ENCODE measurements at places on chromosomes 2 and 18.

- no peak for DNase-seq
Measured at GRCh38 chr18:67726882-67727281, 210.4 kb upstream of the DSEL start.

- no peak for DNase-seq
Measured at GRCh38 chr2:239800785-239801386, 224.3 kb downstream of the NDUFA10 start.

DNA sequence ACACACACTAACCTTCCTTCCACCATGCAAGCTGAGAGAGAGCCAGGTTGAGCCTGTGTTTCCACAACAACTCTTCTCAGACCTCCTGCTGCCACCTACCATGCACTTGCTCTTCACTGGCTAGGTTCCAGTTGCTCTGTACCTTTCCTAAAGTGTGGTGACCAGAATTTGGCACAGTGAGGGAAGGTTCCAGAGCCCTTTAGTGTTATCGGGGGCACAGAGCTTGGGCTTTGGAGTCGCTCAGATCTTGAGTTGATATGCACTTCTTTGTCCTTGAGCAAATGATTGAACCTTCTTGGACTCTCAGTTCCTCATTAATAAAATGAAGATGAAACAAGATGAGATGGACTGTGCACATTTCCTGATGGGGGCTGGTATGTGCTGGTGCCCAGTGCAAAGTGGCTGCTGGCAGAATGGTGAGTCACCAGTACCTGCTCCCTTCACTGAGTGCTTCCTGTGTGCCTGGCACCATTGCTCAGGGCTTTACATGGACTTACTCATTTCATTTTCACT lies 47.1 kb downstream of the NEDD4L start:
- DNase-seq: no peak

GRCh38 chr2:189441709-189442074 lies 418 bp downstream of the WDR75 start:
- no peak for DNase-seq

DNA sequence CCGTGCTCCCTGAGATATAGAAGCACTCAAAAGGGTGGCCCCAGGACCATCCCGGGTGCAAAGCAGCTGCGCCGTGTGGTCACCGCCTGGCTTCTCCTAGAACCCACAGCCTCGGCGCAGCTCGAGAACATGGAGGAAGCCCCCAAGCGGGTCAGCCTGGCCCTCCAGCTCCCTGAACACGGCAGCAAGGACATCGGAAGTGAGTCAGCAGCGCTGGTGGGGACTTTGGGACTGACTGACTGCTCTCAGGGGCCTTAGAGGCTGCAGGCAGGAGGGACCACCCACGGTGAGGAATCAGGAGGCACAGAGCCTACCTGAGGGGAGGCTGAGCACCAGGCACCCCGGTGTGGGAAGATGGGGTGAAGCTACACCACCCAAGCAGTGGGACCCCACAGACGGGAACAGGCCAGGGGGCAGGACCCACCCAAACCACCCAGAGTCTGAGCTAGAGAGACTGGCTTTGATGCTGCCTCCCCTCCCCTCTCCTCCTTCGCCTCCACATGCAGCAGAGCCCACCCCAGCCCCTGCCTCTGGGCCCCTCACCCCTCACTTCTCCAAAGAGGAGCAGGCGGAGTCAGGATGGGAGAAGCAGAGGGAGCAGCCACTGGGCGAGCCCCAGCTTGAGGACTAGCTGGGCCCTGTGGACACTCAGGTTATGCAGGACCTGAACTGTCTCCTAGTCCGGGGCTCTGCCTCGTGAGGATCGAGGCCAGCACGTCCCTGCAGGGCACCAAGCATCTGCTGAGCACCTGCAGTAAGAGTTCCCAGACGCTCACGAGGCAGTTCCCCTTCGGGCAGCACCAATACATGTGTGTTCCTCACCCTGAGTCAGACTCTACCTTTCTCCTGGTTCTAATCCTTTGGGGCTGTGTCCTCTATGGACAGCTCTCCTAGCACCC lies 28.7 kb downstream of the MTERF4 start:
- DNase-seq: no peak

GRCh38 chr2:133324150-133324561 lies 244.1 kb downstream of the NCKAP5 start:
- DNase-seq: peak; percentile 31

DNA sequence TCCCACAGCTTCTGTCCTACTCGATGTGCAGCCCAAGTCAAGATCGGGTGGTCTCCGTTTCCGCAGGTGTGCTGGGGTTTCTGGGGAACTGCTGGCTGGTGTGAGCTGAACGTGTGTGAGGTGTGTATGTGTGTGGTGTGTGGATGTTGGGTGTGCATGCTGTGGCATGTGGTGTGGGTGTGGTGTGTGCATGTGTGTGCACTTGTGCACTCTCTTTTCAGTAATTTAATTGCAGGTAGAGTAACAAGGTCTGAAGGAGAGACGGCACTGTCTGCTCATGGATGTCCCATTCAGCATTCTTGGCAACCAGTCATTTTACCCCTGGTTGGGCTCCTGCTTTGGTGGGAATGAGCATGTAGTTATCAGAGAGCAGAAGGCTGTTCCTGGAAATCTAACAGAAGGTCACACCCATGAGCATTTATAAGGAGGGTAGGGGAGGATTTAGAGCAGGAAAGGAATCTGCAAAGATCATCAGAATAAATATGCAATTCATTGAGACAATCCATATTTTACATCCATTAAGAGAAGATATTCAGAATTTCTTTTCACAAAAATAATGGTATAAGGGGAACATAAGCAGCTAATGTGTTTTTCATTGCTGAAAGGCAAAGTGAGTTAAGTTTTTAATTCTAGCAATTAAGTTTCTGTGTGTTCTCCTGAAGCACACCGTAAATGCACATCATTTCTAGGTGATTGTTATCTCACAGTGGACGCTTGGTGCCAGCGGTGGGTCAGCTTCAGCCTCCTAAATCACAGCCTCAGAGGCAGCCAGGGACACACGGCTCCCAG lies 60.7 kb downstream of the ADI1 start:
- no peak for DNase-seq

DNA sequence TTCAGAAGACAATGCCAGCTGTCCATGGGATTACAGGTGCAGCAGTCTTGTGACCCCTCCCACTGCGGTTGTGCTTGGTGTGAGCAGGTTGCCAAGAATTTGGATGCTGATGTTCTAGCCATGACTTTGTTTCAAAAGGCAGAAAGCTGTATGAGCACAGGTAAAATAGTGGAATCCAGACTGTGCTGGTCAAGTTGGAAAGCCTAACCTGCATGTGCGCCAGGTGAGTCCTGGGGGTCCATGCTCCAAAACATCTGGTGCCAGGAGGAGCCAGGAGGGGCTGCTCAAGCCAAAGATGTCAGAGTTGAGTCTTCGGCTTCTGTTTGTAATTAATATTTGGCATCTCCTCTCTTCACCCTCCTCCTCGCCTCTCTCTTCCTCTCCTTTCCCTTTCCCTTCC lies 330.1 kb downstream of the MYCN start:
- no peak for DNase-seq

GRCh38 chr2:132691556-132691955 lies 21.6 kb upstream of the LYPD1 start:
- no peak for DNase-seq

DNA sequence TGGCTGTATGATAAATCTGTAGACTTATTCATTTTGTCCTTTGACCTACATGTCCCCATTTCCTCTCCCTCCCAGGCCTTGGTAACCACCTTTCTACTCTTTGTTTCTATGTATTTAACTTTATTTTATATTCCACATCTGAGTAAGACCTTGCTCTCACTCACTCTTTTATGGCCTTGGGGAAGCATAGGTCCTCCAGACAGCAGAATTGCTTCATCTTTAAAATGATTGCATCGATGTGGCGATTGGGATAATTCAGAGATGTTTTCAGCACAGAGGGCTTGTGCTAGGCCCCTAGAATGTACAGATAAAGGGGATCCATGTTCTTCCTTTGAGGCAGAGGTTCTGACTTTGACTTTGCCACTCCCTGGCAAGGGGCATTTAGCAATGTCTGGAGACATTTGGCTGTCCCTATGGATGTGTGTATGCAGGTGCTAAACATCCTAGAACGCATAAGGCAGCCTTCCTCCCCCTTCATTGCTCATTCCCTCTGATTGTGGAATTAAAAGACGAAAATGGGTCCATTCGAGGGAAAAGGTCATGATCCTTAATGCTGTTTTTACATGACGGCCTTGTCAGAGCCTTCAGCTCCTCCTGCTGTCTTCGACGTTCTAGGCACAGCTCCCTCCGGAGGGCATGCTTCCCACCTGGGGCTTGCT lies 1.2 kb upstream of the GPR39 start:
- DNase-seq: no peak

DNA sequence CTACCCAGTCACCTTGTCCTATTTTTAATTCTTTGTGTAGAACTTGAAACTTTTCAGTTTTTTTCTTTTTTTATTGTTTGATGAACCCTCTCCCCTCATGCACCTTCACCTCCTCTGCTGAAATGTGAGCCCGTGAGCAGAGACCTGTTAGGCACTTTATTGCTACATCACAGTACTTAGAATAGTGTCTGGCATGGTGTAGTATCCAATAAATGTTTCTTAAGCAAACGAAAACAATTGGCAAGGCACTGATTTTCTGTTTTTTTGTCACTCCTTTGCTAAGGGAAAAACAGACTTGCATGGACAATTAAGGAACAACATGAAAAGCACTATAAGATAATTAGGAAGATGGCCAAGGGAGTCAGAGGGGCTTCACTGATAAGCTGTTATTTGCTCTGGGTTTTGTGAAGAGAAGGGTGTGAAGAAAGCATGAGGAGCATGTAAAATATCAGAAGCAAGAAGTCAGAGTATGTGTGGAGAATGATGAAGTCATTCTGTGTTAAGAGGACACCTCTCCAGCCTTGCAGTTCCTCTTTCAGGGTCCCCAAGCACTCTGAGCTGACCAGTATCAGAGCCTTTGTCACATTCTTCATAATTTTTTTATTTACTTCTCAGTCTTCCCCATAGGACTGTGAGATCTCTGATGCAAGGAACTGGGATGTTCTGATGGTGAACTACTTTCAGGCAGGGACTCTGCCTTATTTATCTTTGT lies 99.7 kb upstream of the CAVIN2 start:
- no peak for DNase-seq

DNA sequence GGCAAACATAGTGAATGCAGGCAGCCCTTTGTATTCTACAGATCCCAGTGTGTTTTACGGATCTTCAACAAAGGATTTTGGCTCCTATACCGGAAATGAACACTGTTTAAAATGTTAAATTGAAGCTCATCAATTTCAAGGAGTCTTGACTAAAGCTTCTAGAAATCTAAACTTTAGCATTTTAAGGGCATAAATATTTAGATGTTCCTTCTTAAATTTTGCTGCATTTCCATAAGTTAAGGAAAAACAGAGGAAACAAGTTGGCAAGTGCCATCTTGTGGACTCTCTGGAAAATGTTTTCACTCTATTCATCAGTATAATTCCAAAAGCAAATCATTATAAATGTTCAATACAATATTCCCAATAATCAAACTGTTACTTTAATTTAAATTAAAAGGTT lies 19.6 kb downstream of the CHN1 start:
- no peak for DNase-seq

GRCh38 chr2:175468431-175469098 lies 287.1 kb upstream of the ATP5MC3 start:
- no peak for DNase-seq

- no peak for DNase-seq
Measured at GRCh38 chr2:3595985-3596384, 1.1 kb downstream of the COLEC11 start.

GRCh38 chr2:231245249-231246094 lies 47.0 kb downstream of the ARMC9 start:
- DNase-seq: no peak

DNA sequence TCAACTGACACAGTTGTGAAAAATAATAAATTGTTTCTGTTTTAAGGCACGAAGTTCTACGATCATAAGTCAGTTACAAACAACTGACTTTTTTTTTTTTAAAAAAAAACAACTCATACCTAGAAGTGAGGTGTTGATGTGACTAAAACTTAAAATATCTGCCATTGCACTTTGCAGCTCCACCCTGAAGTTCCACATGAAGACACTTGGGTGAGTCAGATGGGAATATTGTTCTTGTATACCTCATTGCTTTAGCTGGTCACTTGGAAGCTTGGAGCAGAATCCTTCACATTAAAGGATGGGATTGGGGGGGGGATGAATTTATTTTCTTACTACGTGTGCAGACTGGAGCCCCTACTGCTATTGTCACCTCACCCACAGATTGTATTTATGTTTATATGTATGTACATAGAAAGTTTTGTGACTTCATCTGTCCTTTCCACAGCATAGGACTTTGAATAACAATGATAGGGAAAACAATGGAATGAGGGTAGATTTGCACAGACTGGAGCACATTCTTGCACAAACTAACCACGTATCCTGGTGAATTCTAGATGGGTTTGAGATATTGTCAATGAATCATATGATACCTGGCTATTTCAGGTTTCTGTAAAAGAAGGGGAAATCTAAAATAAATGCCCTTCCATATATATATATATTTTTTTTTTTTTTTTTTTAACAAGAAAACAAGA lies 57.9 kb upstream of the ARHGAP15 start:
- no peak for DNase-seq

GRCh38 chr2:61588566-61588965 lies 50.4 kb upstream of the XPO1 start:
- DNase-seq: no peak

DNA sequence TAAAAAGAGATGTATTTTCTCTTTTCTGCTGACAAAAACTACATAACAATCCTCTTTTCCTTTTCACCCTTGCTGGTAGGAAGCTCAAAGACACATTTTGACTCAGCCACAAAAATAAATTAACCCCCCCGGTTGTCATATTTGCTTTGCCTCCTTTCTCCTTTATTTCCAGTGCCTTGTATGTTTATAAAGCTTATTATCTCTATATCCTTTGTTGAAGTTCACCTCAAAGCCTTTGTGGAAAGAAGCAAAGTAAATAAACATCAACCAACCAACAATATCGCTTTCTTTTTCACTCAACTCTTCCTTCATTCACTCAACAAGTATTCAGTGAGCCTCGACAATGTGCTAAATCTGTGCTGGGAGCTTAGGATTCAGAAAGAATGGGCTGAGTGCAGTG lies 276.5 kb upstream of the ID2 start:
- DNase-seq: no peak

- no peak for DNase-seq
Measured at GRCh38 chr2:176158855-176159662, 2.0 kb downstream of the HOXD3 start.

GRCh38 chr2:2579814-2580213 lies 248.7 kb upstream of the MYT1L start:
- DNase-seq: peak; percentile 35

- no peak for DNase-seq
Measured at GRCh38 chr2:217099561-217099960, 239.7 kb upstream of the TNP1 start.

All from SHP77 (cell line).